T-helper 2 cell (primary cell): ENCODE measurements at places on chromosomes 13 and 19.

DNA sequence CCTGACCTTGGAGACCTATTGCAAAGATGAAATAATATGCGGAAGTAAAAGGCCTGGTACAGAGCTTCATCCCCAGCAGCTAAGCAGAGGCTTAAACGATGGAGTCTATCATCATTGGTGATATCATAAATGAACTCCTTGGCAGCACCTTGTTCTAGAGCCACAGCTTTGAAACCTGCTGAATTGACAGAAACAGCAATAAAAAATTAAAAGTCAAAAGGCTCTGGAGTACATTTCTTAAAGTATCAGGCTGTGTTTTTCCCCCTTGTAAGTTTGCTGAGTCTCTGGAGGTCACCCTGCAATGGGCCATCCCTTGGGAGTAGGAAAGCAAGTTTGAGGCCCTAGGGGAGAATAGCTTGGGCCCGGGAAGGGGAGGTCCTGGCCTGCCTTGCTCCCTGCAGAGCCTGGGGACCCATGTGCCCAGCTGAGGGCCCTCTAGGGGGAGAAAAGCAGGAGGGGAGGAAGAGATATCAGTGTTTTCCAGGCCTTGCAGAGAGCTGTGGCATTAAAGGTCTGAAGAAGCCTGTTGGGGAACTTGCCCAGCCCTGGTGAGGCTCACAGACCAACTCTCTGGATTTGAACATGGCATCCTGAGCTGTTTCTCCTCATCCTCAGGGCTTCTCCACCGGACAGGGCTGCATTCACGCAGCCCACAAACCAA, 416.1 kb downstream of the ZNF536 start:
- no peak for DNase-seq

DNA sequence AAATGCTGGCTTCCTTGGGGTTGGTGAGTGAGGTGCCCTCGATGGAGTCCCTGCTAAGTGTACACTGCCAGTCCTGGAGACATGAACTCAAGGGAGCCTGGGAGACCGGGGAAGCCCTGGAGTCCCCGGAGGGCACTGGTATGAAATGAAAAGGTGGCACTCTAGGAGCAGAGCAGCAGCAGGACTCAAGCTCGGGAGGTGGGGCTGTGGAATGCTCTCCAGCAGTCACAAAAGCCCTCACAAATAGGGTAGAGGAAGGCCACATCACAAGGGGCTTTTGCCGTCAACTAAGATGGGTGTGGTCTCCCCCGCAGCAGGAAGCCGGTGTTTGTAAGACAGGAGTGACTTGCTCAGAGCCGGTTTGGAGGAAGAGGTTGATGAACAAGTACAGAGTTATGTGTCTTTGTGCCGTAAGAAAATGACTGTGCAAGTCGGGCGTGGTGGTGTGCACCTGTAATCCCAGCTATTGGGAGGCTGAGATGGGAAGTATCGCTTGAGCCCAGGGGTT, 19.3 kb downstream of the CCNE1 start:
- peak; percentile 27 for DNase-seq

DNA sequence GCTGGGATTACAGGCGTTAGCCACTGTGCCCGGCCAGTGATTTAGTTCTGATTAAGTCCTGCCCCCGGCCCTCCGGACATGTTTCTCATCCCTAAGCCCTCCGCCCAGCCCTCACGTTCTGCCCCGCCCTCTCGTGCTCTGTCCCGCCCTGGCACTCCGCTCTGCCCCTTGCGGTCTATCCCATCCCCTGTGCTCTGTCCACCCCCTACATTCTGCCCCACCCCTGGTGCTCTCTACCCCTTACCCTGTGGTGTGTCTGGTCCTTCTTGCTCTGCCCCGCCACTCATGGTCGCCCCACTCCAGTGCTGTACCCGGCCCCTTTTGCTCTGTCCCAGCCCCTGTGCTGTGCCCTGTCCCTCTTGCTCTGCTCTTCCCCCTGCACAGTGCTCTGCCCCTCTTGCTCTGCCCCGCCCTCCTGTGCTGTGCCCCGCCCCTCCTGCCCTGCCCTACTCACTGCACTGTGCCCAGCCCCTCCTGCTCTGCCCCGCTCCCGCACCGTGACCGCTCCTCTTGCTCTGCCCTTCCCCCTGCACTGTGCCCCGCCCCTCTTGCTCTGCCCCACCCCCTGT, 3.0 kb downstream of the GTPBP3 start:
- no peak for DNase-seq

- DNase-seq = no peak
Measured at GRCh38 chr13:29760544-29760943, 89.9 kb downstream of the UBL3 start.

GRCh38 chr13:97512732-97513131, 78.8 kb downstream of the RAP2A start:
- no peak for DNase-seq

DNA sequence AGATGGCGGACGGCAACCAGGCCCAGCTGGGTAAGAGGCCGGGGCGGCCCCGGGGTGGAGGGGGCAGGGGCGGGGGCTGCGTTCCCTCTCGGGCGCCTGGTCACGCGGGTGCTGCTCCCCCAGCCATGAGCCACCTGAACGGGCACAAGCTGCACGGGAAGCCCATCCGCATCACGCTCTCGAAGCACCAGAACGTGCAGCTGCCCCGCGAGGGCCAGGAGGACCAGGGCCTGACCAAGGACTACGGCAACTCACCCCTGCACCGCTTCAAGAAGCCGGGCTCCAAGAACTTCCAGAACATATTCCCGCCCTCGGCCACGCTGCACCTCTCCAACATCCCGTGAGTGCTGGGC, 11.1 kb downstream of the PTBP1 start:
- DNase-seq = no peak

- no peak for DNase-seq
Measured at GRCh38 chr19:13004273-13004672, 9.0 kb downstream of the NFIX start.

DNA sequence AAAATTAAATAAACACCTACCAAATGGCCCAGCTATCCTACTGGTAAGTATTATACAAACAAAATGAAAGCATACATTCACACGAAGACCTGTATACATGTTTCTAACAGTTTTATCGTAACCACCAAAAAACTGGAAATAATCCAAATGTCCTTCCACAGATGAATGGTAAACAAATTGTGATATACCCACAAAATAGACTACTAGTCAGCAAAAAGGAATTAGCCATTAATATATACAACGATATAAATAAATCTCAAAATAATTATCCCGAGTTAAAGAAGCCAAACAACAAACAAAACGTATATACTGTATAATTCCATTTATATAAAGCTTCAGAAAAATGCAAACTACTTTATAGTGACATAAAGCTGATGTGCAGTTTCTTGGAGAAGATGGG, 106.3 kb upstream of the SERTM1 start:
- no peak for DNase-seq

DNA sequence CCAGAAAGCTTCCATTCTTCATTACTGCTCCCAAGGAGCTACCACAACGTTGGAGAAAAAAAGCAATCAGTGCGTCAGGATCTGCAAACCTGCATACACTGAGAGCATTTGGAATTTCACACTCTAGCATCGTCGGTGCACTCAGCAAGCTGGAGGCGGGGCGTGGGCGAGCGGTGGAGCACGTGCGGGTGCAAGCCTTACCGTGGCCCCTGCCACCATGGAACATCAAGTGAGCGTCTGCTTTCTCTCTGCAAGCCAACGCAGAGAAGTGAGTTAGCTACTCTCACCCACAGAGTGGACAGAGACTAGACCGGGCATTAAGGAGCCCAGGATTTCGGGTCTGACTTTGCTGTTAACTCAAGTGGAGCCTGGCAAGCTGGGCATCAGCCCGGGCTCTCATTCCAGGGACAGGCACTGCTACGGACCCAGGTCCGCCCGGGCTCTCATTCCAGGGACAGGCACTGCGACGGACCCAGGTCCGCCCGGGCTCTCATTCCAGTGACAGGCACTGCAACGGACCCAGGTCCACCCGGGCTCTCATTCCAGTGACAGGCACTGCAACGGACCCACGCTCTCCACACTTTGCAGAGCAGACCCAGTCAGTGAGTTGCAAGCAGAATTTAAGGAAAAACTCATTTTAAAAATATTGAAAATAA, 124.1 kb upstream of the SPACA7 start:
- no peak for DNase-seq

GRCh38 chr13:24529478-24529877, 16.9 kb upstream of the PARP4 start:
- no peak for DNase-seq

GRCh38 chr13:72931311-72931710, 127.5 kb upstream of the KLF5 start:
- DNase-seq = no peak

- DNase-seq = no peak
Measured at GRCh38 chr19:42554046-42554575, 25.8 kb upstream of the CEACAM1 start.

DNA sequence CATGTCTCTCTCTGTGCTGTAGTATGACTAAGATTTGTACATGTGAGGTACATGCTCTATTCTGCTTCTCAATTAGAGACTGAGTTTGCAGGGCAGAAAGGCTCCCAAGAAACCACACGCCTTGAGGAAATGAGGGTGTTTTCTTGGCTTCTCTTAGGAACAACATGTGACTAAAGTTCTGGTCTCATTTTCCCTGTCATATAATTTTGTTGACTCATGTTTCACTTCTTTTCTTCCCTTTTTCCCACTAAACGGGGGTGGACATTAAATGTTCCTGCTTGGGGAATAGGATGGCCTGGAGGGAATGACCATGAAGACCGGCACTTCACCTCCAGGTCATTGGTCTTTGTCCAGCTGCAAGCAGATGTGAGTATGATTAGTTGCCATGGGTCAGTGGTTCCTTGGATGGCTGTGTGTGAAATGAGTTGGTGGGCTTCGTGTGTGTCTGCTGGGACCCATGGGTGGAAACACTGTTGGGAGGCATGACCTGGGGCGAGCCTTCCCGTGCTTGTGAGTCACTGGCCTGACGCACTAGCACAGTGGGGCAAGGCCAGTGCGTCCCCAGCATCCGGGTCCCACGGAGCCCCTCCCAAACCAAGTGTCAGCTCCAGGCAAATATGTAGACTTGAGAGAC, 56.6 kb downstream of the COL4A1 start:
- DNase-seq = no peak

- DNase-seq = no peak
Measured at GRCh38 chr13:47326061-47326460, 429.2 kb upstream of the HTR2A start.

GRCh38 chr13:111877906-111878305, 189.0 kb upstream of the SOX1 start:
- no peak for DNase-seq

GRCh38 chr13:43368003-43368402, 344.6 kb downstream of the DNAJC15 start:
- DNase-seq = no peak
